ENCODE measurements at places on chromosomes 16 and 17.
A peak's percentile ranks its signal among the peaks of the same experiment; 100 is the strongest.

DNA sequence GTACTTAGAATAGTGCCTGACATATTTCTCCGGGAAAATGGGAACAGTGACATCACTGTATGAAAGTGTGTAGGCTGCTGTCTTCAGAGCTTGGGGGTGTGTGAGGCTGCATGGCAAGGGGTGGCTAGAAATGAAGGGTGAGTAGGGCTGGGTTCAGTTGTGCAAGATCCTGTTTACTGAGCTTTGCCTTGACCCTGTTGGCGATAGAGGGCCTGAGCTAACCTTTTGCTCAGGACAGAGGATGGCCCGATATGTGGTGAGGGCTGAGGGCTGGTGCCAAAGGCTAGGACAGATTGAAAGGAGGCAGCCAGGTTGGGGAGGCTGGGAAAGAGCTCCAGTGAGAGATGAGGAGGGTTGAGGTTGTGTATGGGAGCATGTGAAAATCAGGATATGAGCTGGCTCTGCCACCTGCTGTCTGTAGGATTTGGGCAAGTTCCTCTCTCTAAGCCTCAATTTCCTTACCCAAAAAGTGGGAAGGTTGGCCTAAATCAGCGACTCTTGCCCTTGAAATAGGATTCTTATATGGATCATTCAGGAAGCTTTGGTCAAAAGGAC lies 6.0 kb upstream of the CCL1 start:
- DNase-seq, result no peak

- no peak for DNase-seq
Measured at GRCh38 chr16:85072947-85073346, 39.3 kb downstream of the CIBAR2 start.

DNA sequence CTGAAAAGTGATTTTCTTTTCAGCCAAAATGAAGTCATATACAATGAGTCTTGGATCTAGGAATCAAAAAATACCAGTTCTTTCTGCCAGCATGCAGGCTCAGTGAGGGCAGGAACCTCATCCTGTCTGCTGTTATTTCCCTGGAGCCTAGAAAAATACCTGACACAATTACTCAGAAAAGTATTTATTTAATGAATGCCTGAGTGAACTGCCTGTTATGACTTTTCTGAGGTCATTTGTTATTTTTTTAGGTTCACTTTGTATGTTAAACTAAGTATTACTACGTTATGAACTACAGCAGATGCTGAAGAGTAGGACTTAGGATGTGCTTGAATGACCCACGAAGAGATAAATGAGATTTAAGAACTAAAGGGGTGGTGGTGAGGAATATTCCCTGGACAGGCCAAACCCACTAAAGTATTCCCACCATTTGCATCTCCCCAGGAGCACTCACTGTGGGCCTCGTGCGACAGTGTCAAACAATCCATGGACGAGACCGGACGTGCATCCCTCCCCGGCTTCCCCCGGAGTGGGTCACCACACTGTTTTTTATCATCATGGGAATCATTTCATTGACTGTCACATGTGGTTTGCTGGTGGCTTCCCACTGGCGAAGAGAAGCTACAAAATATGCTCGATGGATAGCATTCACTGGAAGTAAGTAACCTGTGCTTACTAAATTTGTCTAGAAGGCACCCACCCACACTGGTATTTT lies 17.1 kb upstream of the VWA3A start:
- no peak for DNase-seq

DNA sequence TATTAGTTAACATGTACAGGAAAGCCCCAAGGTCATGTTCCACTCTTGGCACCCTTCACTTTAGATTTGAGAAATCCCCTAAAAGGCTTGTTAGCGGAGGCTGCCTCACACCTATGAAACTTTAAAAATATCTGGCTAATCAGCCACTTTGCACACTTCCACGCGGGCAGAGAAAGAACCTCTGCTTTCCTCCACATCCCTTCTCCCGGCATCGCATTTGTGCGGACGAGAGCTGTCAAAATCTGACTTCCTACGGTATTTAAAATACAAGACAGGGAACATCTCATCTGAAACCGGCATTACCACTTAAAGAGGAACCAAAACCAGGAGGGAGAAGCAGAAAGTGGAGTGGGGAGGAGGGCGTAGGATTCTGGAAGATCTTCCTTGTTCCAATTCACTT lies 422.3 kb downstream of the TMEM114 start:
- DNase-seq, result no peak

GRCh38 chr16:58755989-58756649 lies 22.0 kb upstream of the GOT2 start:
- peak; percentile 70 for DNase-seq

DNA sequence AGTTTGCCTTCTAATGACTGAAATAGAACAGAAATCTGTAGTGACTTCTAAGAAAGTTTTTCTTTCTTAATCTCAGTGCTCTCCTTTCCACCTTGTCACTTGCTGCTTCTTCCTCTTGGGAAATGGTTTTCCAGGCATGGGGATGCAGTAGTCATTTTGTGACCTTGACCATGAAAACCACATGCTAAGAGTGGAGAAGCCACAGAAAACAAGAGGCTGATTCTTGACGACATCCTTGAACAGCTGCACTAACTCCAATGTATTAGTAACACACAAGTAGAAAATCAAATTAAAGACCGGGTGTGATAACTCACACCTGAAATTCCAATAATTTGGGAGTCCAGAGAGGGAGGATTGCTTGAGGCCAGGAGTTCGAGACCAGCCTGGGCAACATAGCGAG lies 15.5 kb upstream of the USP31 start:
- DNase-seq, result no peak

Measured in mucosa of gallbladder (tissue), 1 donor.